ENCODE measurements at places on chromosomes 16 and 17.

- no peak for DNase-seq
Measured at GRCh38 chr17:17671369-17672129, 9.7 kb upstream of the RAI1 start.

- no peak for DNase-seq
Measured at GRCh38 chr16:89023151-89023551, 46.1 kb upstream of the CBFA2T3 start.

DNA sequence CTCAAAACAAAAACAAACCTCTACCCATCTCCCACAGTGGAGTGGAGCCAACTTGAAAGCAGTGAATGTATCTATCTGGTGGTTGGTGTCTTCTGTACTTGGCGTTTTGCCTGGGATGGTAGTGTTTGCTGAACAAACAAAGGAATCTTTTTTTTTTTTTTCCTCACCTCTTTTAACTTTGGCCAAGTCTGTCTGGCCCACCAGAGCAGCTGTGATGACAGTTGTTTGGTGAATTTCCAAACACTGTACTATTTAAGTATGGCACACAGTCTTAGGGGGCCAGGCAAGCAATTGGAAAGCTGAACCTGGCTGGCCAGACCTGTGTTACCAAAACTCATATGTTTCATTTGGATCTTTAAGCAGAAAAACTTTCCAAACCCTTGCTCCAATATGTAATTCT is 101.8 kb upstream of the CDH13 start:
- DNase-seq = no peak

GRCh38 chr16:84610376-84610775 is 7.5 kb downstream of the COTL1 start:
- no peak for DNase-seq

GRCh38 chr16:51152691-51153576 is 1.9 kb upstream of the SALL1 start:
- DNase-seq = no peak

GRCh38 chr16:86243123-86243473 is 267.2 kb upstream of the FOXF1 start:
- DNase-seq = no peak

DNA sequence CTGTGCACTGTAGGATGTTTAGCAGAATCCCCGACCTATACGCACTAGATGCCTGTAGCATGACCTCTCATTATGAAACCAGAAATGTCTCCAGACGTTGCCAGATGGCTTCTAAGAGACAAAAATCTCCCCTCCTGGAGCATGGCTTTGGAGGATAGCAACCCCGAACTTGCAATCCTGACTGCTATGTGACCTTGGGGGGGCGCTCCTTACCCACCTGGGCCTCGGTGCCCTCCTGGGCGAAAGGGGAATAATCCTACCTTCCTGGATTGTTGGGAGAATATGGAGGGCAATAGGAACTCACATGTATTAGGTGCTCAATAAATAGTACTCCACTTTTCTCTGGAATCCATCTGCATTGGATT is 8.1 kb downstream of the MRM1 start:
- DNase-seq = no peak

GRCh38 chr17:83034525-83034924 is 44.9 kb upstream of the METRNL start:
- DNase-seq = no peak

- no peak for DNase-seq
Measured at GRCh38 chr17:31841850-31842194, 17.2 kb downstream of the COPRS start.

DNA sequence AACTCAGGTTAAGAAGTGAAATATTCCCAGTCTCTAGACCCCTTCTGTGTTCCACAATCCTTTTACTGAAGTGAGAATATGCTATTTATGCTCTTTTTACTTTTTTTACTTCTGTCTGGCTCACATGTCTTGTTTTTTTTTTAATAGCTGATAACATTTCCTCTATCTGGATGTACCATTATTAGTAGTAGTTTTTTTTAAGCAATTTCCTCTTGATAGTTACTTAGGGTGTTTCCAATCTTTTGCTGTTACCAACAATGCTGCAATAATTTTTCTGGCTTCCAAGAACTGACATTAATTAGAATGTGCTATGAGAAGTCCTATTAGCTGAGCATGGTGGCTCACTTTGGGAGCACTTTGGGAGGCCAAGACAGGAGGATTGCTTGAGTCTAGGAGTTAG is 32.0 kb downstream of the KSR1 start:
- no peak for DNase-seq

DNA sequence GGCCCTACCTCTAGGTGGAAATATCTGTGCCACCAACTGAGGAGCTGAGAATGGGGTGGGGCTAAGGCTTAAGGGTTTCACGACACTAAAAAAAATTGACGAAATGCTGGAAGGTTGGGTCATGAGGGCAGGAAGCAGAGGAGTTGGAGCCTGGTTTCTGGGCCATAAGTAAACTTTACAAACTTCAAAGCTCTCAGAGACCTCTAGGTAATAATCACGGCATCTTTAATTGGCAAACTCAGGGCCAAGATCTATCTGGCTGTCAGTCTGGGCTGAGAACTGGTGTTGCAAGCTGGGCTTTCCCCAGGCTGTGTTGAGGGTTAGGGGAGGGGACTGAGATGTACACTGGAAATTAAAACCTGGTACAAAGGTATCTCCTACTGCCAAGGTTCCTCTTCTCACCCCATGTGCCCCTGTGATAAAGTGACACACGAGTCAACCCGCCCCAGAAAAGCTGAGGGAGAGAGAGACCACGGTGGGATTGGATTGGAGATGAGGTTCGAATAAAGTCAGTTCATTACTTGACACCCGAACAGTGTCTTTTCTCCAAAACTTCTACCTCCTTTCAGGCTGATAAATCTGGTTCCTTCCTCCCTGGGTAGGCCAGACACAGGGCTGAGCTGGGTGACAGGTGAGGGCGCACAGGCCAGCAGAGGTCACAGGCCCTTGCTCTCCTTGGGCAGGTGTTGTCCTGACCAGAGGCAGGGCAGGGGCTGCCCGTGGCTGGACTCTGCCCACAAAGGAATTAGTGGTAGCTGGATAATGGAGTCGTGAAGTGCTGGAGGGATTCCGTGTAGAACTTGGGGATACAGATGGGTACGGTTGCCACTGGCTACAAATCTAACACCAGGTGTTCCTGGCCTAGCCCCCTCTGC is 4.0 kb upstream of the ZNF768 start:
- no peak for DNase-seq

DNA sequence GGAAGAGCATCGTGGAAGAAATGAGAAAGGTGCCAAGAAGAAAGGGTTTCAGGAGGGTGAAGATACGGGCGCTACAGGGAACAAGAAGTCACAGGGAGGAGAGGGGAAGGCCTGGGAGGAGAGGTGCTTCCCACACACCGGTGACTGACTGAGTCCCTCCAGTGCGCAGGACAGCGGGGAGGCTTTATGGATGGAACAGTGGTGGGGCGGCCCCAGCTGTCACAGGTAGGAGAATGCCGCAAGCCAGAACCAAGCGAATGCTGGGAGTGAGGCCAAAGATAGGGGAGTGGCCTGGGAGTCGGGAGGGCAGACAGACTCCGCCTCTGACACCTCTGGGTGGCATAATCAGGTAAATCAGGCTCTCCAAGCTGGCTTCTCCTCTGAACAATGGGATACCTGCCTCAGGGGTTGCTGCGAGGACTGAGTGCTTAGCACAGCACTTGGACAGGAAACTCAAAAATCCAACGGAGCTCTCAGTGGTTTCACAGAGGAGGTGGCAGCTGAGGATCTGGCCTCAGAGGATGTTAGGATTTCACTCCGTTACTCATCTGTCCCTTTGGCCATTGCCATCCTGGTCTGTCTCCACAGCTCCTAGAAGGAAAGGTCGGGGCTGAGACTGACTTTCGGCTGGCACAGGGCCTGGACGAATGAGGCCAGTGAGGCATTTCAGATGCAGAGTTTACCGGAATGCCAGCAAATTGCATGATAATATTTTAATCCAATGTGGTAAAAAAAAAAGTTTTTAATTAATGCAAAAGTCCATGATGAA is 717 bp upstream of the CNP start:
- DNase-seq = peak; percentile 57

DNA sequence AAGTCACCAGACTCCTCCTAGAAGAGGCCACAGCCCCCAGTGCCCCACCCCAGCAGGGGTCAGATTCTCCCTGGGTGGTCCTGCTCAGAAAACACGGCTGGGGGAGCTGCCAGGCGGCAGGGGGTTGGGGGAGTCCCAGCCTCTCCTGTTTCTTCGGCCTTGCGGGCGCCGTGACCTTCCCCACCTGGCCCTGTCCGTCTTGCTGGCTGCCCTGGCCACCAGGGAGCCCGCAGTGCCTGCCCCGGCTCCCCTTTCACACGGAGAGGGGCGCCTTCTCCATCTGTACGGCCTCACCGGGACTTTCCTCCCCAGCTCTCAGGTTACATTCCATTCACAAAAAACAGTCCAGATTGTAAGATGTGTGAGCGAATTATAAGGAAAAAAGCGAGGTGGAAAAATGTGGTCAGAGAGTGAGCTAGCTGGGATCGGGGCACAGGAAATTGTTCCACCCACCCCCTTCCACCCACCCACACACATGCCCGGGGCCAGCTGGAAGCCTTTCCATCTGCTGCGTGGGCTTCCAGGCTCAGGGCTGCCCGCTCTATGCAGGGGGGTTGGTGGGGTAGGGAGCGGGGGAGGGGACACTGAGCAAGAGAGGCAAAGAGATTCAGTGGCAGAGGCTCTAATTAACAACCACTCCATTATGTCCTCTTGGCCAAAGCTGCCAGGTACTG is 14.6 kb upstream of the CIBAR2 start:
- no peak for DNase-seq

- DNase-seq = no peak
Measured at GRCh38 chr17:40850293-40850972, 16.6 kb downstream of the KRT12 start.

GRCh38 chr17:75125984-75126383 is 5.6 kb downstream of the NT5C start:
- no peak for DNase-seq

GRCh38 chr17:59424331-59424730 is 92.9 kb downstream of the YPEL2 start:
- DNase-seq = no peak

DNA sequence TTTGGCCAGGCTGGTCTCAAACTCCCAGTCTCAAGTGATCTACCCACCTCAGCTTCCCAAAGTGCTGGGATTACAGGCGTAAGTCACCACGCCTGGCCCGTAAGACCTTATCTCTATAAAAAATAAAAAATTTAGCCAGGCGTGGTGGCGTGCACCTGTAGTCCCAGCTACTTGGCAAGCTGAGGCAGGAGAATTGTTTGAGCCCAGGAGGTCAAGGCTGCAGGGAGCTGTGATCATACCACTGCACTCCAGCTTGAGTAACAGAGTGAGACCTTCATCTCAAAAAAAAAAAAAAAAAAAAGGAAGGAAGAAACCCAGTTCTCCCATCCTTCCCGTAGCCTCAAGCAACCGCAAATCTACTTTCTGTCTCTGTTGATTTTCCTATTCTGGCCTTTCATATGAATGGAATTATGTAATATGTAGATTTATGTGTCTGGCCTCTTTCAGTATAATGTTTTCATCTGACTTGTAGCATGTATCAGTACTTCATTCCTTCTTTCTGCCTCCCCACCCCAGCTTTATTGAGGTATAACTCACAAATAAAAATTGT is 11.2 kb downstream of the CASC3 start:
- no peak for DNase-seq

DNA sequence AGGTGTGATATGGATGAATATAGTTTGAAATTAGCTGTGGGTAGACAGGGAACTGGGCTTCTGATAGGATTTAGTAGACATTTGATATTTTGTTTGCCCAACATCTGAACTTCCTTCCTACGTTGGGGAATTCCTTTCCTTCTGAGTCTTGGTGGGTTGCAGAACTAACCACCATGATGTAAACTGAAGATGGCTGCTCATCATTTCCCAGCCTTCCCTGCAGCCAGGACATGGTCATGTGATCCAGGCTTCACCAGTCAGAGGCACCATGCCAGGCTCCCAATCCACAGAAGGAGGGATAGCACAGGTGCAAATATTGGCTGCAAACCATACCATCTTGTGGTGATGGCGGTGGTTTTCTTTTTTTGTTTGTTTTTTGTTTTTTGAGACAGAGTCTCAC is 57.4 kb downstream of the EMP2 start:
- no peak for DNase-seq

- no peak for DNase-seq
Measured at GRCh38 chr16:3283543-3284447, 504 bp downstream of the ZNF263 start.

GRCh38 chr16:354971-355461 is 2.5 kb upstream of the AXIN1 start:
- DNase-seq = peak; percentile 82

GRCh38 chr17:44604116-44604761 is 47.0 kb downstream of the FZD2 start:
- no peak for DNase-seq

- no peak for DNase-seq
Measured at GRCh38 chr17:70499067-70499786, 329.9 kb downstream of the KCNJ2 start.

GRCh38 chr17:1590029-1590746 is 27.6 kb upstream of the PITPNA start:
- no peak for DNase-seq

- DNase-seq = no peak
Measured at GRCh38 chr17:68800751-68801150, 154.4 kb downstream of the ABCA8 start.

DNA sequence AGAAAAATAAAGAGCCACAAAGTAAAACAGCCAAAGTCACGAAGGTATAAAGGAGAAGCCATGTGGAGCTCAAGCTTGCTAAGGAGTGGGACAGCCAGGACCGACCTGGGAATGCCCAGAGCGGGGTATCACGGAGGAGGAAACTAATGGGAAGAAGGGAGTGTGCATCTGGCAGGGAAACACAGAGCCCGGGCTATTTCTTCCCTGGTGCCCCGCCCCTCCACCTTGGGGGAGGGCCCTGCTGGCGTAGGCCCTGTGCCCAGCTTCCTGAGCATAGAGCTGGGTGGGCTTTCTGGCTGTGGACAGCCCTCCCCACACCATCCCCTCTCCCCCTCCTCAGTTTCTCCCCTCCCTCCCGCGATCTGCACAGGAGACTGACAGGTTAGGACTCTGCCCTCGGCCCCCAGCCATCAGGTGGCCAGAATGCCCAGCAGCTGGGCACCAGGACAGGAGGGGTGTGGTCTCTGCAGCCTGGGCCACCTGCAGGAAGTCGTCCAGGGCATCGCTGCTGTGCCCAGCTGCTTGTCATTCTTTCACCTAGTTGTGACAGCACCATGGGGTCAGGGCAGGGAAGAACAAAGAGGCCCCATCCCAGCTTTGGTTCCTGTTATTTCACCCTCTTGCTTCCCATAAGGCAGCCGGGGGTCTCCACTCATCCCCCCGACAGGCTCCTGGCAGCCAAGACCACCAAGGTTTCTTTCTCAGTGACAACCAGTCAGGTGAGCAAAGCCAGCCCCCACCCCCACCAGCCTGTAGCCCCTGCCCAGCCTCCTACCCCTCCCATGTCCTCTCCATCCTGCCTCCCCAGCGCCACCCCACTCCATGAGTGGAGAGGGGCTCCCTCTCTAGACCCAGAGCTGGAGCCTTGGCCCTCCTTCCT is 7.1 kb upstream of the DCAF7 start:
- DNase-seq = no peak

- no peak for DNase-seq
Measured at GRCh38 chr16:85936816-85937215, 37.9 kb downstream of the IRF8 start.
